Activated CD4-positive, CD25-positive, alpha-beta regulatory T cell treated with anti-CD3 and anti-CD28 coated beads, Interleukin-2, amount 50 U/mL, for 72 hours (primary cell): ENCODE measurements at places on chromosomes 5 and 9.

- no peak for DNase-seq
Observed at GRCh38 chr5:15023846-15024245, 152.3 kb upstream of the ANKH start.

- no peak for DNase-seq
Observed at GRCh38 chr9:121268598-121268850, 562 bp downstream of the GSN start.

DNA sequence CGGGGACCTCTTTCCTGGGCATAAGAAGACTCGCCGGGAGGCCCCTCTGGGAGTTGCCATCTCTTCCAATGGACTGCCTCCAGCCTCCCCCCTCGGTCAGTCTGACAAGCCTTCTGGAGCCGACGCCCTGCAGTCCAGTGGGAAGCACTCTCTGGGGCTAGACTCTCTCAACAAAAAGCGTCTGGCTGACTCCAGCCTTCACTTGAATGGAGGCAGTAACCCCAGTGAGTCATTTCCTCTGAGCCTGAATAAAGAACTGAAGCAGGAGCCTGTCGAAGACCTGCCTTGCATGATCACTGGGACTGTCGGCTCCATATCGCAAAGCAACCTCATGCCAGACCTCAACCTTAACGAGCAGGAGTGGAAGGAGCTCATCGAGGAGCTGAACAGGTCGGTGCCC is 28.4 kb upstream of the LTC4S start:
- no peak for DNase-seq

GRCh38 chr9:89532478-89532877 is 34.6 kb upstream of the SEMA4D start:
- DNase-seq: no peak

GRCh38 chr5:1133510-1134201 is 21.8 kb upstream of the SLC12A7 start:
- DNase-seq: no peak

DNA sequence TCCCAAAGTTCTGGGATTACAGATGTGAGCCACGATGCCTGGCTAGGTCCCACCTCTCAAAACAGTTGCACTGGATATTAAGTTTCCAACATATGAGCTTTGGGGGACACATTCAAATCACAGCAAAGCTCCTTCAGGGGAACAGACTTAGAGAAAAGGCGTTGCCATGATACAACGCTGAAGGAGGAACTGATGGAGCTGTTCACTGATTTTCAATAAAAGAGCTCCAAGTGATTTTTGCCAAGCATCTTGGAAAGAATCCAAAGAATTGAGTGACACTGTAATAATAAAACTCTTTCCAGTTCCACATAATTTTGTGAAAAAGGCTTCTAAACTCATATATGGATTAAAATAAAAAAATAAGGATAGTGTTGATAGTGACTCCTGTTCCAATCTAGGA is 72.5 kb downstream of the CSNK1A1 start:
- no peak for DNase-seq

DNA sequence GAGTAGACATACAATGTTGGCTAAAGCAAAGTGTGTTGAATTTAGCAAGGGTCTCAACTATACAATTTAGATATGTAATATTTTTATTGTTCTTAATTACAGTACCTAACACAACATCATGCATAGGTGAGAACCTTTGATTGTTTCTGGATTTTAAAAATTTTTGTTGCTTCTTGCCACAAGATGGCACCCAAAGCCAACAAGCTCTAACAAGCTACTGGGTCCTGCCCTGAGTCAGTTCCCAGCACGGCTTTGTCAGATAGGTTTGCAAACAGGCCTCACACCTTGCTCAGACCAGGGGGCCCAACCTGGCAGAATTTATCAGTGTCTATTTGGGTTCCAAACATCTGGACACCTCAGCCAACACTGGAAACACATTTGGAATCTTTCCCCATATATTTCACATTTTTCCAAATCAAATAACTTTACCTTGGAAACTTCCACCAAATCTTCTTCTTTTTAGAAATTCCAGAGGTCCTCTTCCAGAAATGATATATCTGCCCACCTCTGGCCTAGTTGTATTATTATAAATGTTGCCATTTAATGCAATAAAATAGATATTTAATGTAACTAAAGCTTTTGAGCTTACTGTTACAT is 49.5 kb upstream of the EGFLAM start:
- DNase-seq: no peak
